T-helper 2 cell (primary cell): ENCODE measurements at places on chromosomes 12 and 14.

DNA sequence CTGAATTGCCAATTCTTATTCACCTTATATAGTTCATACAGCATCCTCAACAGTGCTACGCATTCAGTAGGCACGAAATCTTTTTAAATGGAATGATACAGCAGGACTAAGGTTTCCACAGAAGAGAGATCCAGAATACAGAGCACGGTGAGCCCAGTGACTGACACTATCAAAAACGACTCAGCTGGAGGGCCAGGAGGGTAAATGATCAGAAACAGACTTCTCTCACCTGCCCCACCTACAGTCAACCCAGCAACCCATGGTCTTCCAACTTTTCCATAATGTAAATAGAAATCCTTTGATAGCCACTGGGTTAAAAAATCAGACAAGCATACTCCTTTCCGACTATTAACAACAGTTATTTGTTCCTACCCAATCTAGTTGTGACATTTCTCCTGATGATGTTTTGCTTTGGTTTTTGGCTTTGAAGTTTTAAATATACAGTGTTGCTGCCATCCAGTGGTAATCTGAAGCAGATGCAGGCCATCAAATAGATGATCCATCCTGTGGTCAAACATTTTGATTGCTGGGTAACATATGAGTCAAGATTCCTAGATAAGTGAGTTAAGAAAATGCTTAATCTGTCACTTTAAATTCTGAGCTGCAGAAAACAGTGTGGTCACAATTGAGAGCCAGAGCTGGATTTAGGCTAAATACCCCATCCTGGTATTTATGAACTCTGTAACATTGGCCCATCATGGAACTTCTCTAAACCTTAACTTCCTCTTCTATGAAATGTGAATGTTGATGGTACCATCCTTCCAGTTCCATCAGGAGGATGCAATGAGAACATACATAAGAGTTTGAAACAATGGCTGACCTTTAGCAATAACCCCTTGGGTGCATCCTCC, 42.0 kb downstream of the GPHB5 start:
- DNase-seq: no peak

GRCh38 chr12:8088574-8088973, 6.5 kb downstream of the NECAP1 start:
- peak; percentile 17 for DNase-seq

DNA sequence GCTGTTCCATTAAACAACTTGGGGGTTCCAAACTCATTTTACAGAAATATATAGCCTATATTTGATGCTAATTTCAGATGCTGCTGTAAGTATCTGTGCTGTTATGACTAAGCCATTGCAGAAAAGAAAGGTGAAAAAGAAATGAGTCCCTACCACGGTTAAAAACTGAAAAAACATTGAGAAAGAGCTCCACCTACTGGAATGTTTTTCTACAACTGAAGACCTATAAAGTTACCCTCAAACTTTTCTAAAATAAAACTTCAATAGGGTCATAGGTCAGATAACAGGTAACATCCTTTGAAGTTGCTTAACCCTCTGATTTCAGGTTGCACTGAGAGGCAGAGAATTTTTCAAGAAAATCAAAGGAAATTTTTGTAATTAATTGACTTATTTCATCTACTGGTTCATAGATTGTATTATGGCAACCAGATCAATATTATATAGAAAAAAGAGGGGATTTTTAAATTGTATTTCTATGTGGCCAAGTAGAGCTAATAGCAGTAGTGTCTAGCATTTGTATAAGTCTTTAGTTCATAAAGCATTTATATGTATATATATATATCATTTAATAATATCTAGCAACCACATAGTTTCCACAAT, 279.9 kb downstream of the RPS29 start:
- no peak for DNase-seq

GRCh38 chr12:63068857-63069442, 82.1 kb downstream of the AVPR1A start:
- no peak for DNase-seq

GRCh38 chr14:23829736-23830471, 123.7 kb upstream of the DHRS4 start:
- DNase-seq: no peak

DNA sequence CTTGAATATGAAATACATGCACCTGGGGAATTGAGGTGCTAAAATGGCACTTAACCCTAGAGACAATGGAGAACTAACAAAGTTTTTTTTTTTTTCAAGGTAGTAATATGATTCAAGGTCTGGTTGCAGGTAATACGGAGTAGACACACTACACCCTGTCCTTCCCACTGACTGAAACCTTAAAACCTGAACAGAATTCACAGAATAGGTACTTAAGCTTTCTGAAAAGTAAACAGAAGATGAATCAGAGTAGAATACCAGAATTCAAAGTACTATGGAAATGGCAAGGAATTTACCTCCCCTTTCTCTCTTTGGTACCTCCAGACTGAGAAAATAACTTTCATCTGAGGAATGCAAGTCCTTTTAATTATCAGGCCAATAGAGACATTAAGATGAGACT, 87.2 kb downstream of the PAPLN start:
- DNase-seq: no peak

GRCh38 chr12:60935981-60936761, 1324.0 kb upstream of the USP15 start:
- DNase-seq: no peak

GRCh38 chr14:68426661-68427549, 366.0 kb downstream of the ZFP36L1 start:
- no peak for DNase-seq

- no peak for DNase-seq
Observed at GRCh38 chr12:54429014-54429471, 10.0 kb upstream of the ITGA5 start.

- no peak for DNase-seq
Observed at GRCh38 chr12:67677166-67677565, 28.6 kb downstream of the DYRK2 start.

DNA sequence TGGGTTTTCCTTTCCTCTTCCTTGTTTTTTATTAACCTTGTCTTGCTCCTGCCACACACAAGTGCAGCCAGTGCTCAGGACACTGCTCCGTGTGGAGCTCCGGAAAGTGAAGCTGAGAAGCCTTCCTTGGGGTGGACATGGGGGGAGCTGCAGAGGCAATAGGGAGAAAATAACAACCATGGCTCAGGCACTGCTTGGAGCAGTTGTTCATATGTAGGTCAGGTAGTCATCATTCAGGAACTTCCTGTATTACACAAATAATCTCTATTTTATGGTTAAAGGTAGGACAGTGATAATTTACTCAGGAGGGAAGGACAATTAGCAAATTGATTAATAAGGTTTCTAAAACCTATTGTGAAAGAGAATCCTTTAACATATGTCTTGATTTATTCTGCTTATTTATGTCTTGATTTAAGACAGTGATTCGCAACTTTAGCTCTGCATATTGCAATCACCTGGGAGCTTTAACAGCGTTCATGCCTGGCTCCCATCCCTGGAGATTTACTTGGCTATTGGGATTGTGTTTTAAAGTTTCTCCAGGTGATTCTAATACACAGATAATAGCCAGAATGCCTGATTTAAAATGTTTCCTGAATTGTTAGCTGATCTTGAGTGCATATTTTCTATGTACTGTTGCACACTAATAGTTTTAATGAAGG, 92.1 kb downstream of the ETV6 start:
- no peak for DNase-seq

GRCh38 chr12:95390932-95391331, 83.0 kb upstream of the METAP2 start:
- no peak for DNase-seq

- DNase-seq: peak; percentile 57
Observed at GRCh38 chr12:14399871-14400270, 34.4 kb downstream of the ATF7IP start.

GRCh38 chr12:14239935-14240872, 125.3 kb upstream of the ATF7IP start:
- no peak for DNase-seq

DNA sequence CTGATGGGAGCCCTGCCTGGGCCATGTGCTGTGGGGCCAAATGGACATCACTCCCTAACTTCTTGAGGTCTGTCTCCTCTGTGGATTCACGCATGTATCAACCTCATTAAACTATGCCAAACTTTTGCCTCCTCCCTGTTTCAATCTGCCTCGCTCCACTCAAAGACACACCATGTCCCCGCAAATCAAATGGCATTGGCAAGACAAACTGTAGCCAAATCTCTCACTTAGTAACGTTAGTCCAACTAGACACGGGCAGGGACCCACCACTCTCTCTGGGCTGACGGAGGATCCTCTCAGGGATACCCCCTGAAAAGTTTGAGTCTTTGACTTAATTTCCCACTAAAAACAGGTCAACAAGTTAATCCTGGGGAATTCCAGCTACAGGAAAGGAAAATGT, 8.0 kb downstream of the ZBTB39 start:
- no peak for DNase-seq

DNA sequence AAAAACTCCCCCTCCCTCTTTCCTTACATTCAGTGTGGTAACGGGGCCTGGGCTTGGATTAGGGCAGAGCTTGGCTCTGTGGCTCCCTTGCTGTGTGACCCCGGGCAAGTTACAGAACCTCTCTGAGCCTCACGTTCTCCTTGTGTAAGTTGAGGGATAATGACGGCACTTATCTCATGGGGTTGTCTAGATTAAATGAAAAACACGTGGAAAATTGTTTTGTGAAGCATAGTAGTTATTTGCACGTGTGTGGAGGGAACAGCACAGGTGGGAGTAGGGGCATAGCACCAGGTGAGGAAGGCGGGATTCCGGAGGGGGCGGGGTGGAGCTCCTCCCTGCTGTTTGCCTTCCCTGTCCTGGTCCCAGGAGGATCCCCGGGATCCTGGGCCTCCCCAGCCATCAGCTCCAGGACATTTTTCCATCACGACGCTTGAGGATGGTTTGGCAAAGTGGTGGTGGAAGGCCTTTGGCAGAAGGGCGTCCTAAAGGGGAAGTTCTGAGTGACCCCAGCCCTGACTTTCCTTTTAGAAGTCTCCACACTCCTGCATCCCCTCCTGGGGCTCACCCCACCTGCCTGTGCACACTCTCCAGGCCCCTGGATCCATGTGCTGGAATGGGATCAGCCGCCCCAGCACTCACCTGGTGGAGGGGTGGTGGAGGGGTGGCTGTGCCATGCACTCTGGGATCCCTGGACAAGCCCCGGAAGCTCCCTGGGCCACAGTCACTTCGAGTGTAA, 22.7 kb downstream of the LRTM2 start:
- DNase-seq: no peak

DNA sequence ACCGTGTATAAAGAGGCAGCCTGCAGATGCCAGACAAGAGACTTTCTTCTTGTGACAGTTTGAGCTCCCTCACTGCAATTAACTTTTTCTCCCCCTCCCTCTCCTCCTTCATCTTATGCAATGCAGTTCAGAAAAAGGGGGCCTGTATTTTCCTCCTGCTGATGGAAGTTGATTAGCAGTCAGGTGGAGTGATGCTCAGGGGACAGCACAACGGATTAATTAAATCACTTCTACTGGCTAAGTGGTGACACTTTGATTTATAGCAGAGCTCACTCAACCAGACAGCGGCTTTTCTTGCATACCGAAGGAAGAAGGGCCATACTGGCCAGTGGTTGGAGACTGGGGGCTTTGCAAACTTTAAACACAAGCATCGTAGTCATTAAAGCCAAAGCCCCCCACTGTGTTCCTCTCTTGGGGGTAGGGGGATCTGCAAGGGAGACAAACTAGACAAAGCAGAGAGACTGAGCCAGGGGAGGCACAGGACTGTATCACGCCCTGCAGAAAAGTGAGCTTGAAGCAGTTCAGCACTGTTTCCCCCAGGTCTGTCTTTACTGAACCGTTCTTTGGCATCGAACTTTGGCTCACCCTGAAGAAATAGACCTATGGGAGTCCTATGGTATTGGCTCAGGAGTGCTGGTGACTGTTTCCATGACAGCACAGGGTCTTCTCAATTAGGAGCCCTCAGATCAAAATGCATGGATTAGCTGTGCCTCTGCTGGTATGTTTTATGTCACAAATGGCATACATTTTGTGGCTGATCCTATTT, 47.7 kb downstream of the SPRING1 start:
- no peak for DNase-seq

GRCh38 chr12:42372154-42372791, 46.3 kb downstream of the PPHLN1 start:
- peak; percentile 12 for DNase-seq

GRCh38 chr14:33524244-33524643, 426.6 kb downstream of the EGLN3 start:
- DNase-seq: no peak

- DNase-seq: no peak
Observed at GRCh38 chr12:113432986-113433385, 10.8 kb downstream of the SDSL start.

GRCh38 chr14:72607386-72608130, 286.3 kb downstream of the DPF3 start:
- no peak for DNase-seq

DNA sequence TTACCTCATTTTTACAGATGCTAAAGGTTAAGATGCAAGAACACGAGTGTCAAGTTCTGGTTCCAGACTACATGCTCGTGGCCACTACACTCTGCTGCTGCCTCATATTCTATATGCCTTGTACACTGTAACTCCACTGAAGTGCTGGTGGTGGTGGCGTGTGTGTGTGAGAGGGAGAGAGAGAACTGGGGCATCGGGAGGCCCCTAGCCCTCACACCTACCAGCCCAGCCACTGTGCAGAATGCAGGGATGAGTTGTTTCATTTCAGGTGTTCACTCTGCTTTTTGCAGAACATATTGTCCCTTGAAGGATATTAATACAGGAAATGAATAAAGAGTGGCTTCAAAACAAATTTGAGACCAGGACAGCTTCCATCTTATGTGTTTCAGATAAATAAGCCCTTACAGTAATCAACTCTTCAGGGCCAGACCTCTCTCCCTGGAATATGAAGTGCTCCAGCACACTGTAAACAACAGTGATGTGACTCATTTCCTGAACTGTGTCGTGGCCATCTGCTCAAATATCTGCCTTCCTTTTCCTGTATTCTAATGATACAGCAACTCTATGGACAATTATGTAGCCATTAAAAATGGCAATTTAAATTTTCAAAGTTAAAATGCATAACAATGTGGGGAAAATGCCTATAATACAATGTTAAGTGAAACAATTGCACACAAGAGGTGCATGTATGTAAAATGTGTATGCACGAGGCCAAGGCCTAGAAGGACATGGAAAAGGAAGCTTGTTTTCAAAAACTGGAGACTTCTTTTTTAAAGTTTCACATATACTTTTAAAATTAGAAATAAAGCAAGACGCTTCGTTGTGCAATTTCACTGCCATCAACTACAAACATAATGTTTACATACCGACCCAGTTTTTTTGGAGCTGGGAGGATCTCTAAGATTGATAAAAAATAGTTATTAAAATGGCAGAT, 215.4 kb downstream of the PELI2 start:
- DNase-seq: no peak

DNA sequence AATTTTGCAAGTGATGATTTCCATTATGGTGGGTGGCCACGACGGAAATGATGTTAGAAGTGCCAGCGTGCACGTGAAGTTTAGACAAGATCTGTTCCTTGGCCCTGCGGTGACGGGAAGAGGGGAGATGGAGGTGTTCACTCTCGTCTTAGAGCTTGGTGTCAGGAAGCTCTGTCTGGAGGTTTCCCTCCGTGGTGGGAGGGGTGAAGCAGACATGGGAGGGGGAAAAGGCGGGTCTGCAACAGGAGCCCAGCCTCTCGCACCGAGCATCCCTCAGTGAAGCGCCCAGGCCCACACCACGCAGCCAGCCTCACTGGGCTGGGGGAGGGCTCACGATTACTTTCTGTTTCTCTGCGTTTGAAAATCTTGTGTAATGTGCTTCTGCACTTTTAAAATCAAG, 26.3 kb downstream of the EML1 start:
- no peak for DNase-seq

GRCh38 chr12:112031472-112031871, 18.2 kb downstream of the ERP29 start:
- DNase-seq: no peak

- no peak for DNase-seq
Observed at GRCh38 chr14:89359477-89360222, 57.4 kb downstream of the FOXN3 start.
